ENCODE measurements at places on chromosomes 6 and 20.
A peak's percentile ranks its signal among the peaks of the same experiment; 100 is the strongest.

- DNase-seq = no peak
Observed at GRCh38 chr20:44392776-44393607, 37.5 kb downstream of the HNF4A start.

DNA sequence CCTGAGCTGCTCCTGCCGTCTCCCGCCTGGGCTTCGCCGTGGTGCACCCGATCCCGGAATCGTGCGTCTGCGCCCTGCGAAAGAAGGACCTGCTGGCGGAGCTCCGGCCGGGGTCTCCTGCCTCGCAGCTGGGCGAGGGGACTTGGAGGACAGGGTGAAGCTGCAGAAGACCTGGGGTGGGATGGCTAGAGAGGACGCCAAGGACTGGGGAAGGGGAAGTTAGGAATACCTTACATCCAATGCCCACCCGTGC, 150.2 kb downstream of the PRL start:
- DNase-seq = peak; percentile 19

DNA sequence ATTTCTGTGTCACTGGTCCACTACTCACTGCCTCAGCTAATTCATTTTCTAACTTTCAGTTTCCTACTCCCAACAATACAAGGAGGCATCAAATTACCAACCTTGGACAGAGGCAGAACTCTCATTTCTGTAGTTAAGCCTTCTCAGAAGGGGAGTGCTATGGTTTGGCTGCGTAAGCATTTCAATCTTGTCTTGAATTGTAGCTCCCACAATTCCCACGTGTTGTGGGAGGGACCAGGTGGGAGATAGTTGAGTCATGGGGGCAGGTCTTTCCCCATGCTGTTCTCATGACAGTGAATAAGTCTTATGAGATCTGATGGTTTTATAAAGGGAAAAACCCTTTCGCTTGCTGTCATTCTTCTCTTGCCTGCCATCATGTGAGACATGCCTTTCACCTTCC, 22.9 kb downstream of the HLA-DRA start:
- DNase-seq = no peak

DNA sequence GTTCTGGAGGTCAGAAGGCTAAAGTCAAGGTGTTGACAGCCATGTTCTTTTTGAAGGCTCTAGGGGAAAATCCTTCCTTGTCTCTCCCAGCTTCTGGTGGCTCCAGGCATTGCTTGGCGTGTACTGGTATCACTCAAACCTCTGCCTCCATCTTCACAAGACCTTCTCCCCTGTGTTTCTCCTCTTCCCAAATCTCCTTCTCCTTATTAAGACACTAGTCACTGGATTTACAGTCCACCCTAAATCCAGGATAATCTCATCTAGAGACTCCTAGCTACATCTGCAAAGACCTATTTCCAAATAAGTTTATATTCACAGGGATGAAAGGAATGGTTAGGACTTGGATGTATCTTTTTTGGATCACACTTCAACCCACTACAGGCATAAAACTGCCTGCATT, 26.0 kb upstream of the CTAGE9 start:
- no peak for DNase-seq

DNA sequence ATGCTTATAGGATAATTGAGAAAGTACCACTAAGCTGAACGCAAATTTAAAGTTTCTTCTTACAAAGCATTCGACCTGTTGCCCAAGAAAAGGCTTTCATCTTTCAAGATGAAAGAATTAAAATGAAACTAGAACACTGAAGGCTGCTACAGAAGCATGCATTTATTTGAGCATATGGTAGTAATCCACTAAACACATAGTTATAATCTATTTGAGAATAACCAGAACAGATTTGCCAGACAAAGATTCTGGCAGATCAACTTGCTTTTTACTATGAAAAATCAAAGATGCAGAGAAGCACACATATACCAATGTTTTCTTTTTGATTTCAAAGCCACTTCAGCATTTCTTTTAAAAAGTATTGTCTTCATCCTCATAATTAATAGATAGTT, 412.2 kb downstream of the UTRN start:
- DNase-seq = no peak

Measured in ACHN (cell line).